ENCODE measurements at places on chromosomes 12 and 14. TPM values are rescaled to one million over a fixed set of nuclear protein-coding genes. Genes with fewer than 3 reads are reported as not detected.

C12orf50 gene
- not detected for total RNA-seq

GRCh38 chr12:14564336-14564959, 3.2 kb downstream of the PLBD1 start:
- DNase-seq, result no peak

GRCh38 chr14:34172550-34173368, 221.9 kb upstream of the EGLN3 start:
- DNase-seq, result no peak

- no peak for DNase-seq
Observed at GRCh38 chr14:44530475-44530874, 23.4 kb upstream of the FSCB start.

SYNE3 gene
- total RNA-seq, result not detected
